ENCODE measurements at places on chromosomes 1 and 21.
A peak's percentile ranks its signal among the peaks of the same experiment; 100 is the strongest.

GRCh38 chr1:76101548-76101947, 27.0 kb downstream of the ST6GALNAC3 start:
- no peak for DNase-seq

DNA sequence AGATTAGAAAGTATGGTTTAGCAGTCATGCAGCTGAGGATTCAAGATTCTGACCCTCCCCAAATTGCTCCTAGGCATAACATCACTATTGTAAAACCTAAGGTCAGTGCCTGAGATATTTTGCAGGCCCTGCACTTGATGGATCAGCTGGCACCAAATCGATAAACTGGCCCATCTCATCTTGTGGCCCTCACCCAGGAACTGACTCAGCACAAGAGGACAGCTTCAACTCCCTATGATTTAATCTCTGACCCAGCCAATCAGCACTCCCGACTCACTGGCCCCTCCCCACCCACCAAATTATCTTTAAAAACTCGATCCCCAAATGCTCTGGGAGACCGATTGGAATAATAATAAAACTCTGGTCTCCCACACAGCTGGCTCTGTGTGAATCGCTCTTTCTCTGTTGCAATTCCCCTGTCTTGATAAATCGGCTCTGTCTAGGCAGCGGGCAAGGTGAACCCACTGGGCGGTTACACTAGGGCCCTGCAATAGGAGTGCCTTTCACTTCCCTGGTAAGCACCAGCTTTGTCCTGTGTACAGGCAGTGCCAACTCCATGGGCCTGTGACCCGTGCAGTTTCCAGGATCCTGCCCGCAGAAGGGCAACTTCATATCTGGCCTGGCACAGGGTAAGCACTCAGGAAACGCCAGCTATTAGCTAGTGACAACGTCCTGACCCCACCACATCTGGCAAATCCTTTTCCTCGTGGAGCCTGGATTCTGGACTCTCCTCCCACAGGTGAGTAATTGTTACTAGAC, 28.7 kb upstream of the SLC2A5 start:
- no peak for DNase-seq

DNA sequence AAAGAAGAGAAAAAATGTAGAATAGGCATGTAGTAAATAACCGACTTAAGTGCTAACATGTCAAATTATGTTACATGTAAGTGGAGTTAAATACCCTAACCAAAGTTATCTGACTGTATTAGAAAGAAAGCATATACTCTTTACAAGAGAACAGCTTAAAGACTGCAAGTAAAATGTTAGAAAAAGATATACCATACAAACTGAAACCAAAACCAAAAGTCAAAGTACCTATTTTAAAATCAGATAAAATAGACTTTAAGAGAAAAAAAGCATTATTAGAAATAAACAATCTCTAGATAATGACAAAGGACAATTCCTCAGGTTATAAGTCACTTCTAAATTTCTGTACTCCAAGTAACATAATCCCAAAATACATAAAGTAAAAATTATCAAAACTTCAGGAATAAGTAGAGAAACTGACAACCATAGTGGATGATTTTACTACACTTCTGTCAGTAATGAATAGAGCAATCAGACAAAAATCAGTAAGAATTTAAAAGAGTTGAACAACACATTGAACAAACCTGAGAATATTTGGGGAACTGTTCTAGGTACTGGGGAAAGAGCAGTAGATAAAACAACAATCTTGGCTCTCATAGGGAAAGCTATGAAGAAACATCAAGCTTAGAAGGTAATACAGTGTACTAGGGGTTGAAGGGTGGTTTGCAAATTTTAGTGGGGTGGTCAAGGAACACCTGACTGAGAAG, 127.3 kb downstream of the TBX19 start:
- no peak for DNase-seq

- DNase-seq, result no peak
Observed at GRCh38 chr1:243927381-243927780, 77.3 kb upstream of the AKT3 start.

- peak; percentile 70 for DNase-seq
Observed at GRCh38 chr1:149844101-149844500, 55.3 kb upstream of the BOLA1 start.

- DNase-seq, result no peak
Observed at GRCh38 chr1:94596260-94596659, 54.7 kb upstream of the F3 start.

DNA sequence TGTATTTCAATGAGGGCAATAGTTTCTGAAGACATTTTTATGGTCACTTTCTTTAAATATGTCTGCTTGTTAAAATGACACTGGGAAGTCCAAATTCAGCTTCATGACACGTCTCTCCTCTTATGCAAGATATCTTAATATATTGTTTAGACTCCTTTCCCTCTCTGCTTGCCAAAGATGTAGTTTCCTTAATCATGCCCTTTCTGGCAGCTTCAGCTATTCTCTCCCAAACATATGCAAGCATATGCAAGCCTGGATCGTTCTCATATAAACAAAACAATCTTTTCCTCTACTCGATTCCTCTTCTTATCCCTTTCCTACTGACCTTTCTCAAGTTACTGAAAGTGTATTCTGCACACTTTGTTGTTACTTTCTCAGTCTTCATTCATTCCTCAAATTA, 372.2 kb downstream of the PTBP2 start:
- DNase-seq, result peak; percentile 63

DNA sequence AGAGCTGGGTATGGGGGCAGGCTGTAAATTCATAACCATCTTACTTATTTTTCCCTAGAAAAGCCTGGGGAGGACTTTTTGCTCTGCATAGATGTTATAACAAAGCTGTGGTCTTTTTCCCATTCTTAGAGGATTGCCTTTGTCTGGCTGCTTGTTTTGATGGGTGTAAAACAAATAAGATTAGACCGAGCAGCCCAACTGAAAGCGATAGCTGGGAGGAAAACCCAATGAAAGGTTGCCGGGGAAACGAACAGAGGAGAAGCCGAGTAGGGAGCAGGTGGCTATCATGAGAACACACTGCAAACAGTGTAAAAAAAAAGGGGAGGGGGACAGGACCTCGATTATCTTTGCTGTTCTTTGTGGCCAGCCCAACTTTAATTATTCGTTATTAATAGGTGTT, 1.9 kb downstream of the ELAVL4 start:
- DNase-seq, result no peak

GRCh38 chr1:106465666-106466065, 590.8 kb upstream of the PRMT6 start:
- peak; percentile 13 for DNase-seq

DNA sequence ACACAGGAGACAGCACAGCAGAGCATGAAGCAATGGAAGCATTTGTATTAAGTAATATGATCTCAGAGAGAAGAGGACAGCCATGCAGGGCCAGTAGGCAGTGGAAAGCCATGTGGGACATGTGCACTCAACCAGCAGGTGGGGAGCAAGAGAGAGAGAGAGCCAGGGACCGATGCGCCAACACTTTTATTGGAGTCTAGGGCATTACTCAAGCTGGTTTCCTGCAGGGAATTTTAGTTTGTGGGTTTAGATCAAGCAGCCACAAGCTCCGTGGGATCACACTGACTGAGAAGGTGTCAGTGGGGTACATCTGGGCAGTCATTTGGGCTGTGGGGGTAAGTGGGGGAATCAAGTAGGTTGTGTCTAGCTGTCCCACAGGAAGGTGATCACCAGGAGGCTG, 137.1 kb downstream of the PCBP3 start:
- no peak for DNase-seq

DNA sequence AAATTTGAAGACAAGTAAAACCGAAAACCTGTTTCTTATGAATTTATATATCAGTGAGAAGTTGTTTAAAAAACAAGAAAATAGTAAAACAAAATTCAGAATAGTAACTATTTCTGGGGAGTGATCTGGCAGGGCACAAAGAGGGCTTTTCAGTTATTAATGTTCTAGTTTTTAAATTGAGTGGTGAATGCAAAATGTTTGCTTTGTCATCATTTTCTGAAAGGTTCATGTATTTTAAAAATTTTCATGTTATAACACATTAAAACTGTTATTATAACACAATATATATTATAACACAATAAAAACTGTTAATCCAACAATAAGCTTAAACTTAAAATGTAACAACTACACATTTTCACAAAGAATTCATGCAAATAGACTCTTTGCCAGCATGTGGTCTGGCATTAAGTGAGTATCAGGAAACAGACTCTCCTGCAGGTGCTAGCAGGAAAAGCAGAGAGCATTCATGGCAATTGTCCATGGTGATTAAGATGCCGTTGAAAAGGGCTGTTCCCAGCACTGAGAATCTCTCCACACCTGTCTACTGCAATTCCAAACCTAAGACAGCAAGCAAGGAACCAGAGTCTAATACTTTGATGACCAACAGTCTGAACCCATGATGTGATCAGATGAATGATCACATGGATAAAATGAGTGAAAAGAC, 204.9 kb downstream of the TBX15 start:
- DNase-seq, result no peak

- peak; percentile 43 for DNase-seq
Observed at GRCh38 chr1:63813829-63814277, 40.0 kb downstream of the ROR1 start.

GRCh38 chr1:91622616-91623015, 122.0 kb downstream of the CDC7 start:
- no peak for DNase-seq

GRCh38 chr1:41868241-41868998, 50.3 kb downstream of the HIVEP3 start:
- no peak for DNase-seq

DNA sequence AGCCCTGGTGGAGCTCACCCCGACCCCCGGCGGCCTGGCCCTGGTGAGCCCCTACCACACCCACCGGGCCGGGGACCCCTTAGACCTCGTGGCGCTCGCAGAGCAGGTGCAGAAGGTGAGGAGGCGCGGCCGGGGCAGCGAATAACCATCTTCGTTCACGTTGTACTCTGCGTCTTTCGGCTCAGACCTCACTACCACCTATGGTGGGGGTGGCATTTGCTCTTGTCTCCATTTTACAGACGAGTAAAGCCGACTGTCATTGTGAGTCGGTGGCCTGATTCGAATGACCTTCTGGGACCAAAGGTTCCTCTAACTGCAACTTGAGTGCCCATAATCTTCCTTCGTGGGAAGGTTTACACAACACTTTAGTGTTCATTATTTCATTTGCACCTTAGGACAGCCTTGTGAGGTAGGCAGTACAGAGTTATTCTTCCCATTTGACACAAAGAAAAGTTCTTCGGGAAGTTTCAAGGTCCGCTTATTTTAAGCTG, 506 bp downstream of the C1orf50 start:
- no peak for DNase-seq

GRCh38 chr1:232292239-232292638, 337.7 kb downstream of the SIPA1L2 start:
- DNase-seq, result peak; percentile 31

DNA sequence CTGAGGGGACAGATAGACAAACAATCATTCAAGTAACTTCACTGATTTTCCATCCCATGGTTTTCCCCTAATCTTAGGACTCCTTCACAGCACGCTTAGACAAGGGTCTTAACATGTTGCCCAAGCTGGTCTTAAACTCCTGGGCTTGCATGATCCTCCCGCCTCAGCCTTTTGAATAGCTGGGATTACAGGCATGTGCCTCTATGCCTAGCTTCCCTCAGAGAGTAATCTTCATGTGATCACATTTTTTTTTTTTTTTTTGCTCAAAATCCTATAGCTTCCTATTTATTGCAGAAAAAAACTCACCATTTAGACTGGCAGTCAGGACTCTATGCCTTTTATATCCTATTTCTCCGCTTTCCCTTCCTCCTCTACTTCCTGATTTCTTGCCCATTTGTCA, 90.4 kb upstream of the DPH5 start:
- DNase-seq, result no peak

DNA sequence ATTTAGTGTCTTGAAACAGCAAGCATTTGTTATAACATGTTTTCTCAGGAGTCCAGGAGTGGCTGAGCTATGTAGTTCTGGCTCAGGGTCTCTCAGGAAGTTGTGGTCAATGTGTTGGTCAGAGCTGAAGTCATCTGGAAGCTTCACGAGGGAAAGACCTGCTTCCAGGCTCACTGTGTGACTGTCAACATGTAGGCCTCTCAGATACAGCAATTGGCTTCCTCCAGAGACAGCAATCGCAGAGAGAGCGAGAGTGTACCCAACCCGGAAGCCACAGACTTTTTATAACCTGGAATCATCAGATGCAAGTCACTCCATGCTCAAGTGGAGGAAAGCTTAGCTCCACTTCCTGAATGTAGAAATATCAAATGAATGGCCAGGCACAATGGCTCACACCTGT, 40.9 kb downstream of the TNFRSF9 start:
- no peak for DNase-seq

GRCh38 chr1:207884266-207885029, 26.5 kb downstream of the CD34 start:
- no peak for DNase-seq

GRCh38 chr1:47523835-47524215, 86.0 kb downstream of the FOXD2 start:
- no peak for DNase-seq

DNA sequence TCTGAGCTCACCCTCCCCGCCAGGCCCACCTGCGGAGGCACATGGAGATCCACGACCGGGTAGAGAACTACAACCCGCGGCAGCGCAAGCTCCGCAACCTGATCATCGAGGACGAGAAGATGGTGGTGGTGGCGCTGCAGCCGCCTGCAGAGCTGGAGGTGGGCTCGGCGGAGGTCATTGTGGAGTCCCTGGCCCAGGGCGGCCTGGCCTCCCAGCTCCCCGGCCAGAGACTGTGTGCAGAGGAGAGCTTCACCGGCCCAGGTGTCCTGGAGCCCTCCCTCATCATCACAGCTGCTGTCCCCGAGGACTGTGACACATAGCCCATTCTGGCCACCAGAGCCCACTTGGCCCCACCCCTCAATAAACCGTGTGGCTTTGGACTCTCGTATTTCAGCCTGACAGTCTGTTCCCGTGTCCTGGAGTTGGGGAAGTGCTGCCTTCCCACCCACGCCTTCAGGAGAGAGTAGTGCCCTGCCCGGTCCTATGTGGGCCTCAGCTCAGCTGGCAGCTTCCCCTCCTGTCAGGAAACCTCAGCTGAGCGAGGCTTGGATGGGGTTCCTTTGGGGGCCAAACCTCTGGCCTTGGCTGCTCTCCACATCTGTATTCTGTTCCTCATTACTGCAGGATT, 9.2 kb downstream of the ZBTB48 start:
- peak; percentile 13 for DNase-seq

GRCh38 chr1:229347528-229347927, 4.7 kb upstream of the CCSAP start:
- DNase-seq, result no peak

GRCh38 chr21:35291973-35292627, 243.0 kb upstream of the RUNX1 start:
- DNase-seq, result peak; percentile 47

- DNase-seq, result no peak
Observed at GRCh38 chr1:179923029-179923428, 31.6 kb upstream of the CEP350 start.

- DNase-seq, result no peak
Observed at GRCh38 chr1:154407198-154408091, 2.3 kb downstream of the IL6R start.

DNA sequence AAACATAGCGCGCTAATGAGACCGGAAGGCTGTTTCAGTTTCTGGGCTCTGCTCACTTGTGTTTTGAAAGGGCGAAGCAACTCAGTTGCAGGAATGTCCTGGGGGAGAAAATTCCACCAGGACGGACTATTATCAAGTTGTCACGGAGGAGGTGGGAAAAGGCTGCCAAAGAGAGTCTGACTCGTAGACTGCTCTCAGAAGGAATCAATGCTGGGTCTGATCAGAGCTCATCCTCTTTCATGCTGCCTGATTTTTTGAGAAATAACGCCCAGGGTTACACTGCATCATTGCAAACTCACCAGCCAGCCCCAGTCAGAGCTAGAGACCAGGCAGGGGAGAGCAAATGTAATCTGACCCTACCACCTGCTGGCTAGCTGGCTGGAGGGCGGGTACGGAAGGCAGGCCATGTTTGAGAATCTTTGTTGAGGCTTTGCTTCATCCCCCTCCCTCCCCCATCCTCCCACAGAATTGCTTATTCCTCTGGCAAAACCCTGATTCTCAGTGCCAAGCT, 36.4 kb upstream of the BCL9 start:
- peak; percentile 30 for DNase-seq
